ENCODE measurements at places on chromosomes 5 and 9.

GRCh38 chr5:147668385-147668784 lies 114.1 kb downstream of the JAKMIP2 start:
- DNase-seq, result no peak

DNA sequence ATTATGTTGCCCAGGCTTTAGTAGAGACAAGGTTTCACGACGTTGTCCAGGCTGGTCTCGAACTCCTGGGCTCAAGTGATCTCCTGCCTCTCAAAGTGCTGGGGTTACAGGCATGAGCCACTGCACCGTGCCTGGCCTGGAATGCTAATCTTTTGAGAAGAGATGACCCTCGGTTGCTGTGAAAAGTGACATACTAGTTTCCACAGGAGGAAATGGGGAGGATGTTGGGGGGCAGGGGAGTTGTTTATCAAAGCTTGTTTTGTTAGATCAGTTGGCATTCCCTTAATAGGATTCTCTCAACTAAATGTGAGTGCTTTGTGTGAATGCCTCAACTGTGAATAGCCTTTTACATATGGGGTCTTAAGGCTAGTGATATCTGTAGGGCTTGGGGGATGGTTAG lies 16.4 kb upstream of the MATR3 start:
- DNase-seq, result no peak

- DNase-seq, result no peak
Measured at GRCh38 chr9:5630081-5630507, 1.2 kb downstream of the RIC1 start.

- DNase-seq, result peak; percentile 51
Measured at GRCh38 chr5:93620487-93621326, 37.7 kb downstream of the NR2F1 start.

GRCh38 chr5:6713274-6714225 lies at the start of gene TENT4A:
Gene TENT4A (plus strand): TSS chr5:6713432. CDS start chr5:6713984, 552 bp downstream.
- peak; percentile 30 for DNase-seq

DNA sequence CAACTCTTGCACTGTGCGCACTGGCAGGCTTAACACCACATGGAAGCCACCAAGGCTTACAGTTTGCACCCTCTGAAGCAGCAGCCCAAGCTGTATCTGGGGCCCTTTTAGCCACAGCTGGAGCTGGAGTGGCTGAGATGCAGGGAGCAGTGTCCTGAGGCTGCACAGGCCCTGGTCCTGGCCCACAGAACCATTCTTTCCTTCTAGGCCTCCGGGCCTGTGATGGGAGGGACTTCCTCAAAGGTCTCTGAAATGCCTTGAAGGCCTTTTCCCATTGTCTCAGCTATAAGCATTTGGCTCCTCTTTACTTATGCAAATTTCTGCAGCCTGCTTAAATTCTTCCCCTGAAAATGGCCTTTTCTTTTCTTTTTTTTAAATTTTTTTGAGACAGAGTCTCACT lies 104.4 kb upstream of the CPLX2 start:
- no peak for DNase-seq

DNA sequence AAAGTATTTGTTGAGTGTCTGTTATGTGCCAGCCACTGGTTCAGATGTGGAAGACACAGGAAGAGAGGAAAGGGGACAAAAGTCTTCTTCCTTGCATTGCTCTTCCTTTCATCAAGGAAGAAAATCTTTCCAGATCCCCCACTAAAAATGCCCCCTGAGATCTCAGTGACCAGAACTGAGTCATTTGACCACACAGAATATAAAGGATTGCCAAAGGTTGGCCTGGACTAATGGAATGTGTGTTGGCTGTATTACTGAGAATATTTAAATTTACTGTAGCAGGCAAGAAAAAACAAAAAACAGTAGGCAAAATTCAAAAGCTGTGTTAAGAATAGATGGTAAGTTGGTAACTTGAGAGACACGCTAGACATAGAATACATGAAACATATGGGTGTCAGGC lies 10.0 kb upstream of the SEPTIN8 start:
- DNase-seq, result no peak

- no peak for DNase-seq
Measured at GRCh38 chr5:154199671-154200220, 9.2 kb downstream of the GALNT10 start.

DNA sequence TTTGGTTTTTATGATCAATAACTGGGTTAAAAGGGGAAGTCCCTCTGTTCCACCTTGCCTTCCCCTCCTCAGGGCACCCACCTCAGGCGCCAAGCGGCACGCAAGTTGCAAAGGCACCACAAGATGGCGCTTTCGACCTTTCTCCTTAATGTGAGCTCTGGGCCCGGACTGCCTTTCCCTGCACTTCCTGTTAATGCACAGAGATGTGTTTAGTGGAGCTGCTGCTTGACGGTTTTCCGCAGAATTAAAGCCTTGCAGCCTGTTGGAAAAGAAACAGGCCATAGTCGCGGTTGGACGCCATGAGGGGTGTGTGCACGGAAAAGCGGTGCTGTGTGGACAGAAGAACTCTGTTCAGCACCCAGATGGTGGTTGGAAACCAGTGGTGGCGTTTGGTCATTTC lies 17.9 kb downstream of the CXCL14 start:
- DNase-seq, result peak; percentile 68

DNA sequence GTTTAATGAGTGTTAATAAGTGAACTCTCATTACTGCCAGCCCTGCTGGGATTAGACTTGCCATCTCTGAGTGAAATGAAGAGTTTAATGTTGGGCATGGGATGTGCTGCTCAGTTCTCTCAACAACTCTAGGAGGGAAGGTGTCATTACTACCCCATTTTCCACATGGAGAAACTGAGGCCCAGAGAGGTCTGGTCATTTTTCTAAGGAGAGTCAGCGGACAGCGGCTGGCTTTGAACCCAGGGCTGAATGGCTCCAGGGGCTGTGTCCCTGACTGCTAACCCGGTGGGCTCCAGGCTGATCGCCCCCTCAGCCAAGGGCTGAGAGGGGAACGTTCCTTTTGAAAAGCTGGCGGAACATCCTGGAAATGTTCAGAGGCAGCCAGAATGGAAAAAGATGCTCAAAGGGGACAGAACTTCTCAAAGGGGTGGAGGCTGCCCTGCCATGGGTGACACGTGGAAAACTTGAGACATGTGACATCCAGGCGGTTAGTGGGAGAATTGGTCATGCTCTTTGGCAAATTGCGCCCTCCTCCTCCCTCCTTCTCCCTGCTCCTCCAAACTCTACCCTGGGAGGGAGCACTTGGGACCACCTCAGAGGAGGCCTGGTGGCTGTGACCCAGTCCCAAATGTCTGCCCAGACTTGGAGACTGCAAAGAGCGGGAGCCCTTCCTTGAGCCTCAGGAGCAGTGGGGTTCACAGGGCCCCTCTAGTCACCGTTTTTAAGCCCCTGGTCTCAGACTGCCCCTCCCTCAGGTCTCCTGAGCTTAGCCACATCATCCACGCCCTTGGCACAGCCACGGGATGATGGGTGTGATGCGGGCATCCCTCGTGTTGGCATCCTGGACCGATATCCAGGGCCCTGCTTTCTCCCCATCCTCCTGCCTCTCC lies 28.7 kb downstream of the DNM1 start:
- no peak for DNase-seq

DNA sequence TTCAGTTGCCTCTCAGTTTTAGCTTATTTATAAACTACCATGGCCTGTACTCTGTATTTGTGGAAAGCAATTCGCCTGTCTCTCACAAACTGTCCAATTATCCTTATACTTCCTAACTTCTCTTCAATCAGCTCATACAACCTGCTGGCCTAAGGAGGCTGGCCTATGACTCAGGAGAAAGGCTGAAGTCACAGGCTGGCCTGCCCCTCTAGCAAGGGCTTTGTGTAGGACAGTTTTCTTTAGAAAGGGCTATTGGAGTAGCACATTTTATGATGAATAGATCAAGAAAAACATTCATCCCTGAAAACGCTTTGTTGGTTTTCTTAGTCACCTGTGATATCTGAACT lies 988.7 kb upstream of the ARRDC3 start:
- no peak for DNase-seq

- DNase-seq, result no peak
Measured at GRCh38 chr5:64505769-64506566, at the start of gene RGS7BP. Gene RGS7BP (plus strand): TSS chr5:64506015. CDS start chr5:64506625, 610 bp downstream.

GRCh38 chr9:131559421-131560000 lies 14.2 kb downstream of the PRRT1B start:
- DNase-seq, result no peak

DNA sequence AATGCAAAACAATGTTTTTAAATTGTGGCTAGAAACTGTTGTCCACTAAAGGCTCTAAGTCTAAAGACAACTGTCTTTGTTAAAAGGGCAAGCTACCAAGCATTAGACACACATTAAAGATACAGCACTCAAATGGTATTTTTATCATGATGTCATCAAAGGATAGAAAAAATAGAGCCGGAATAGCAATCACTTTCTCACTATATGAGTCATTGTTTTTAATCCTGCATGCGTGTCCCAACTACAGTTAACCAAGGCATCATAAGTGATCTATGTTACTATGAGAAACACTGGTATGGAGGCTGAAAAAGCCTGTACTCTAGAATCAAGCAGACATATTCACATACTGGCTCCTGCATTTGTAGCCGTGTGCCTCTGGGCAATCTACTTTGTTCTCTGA lies 1.9 kb upstream of the PJA2 start:
- DNase-seq, result no peak

- no peak for DNase-seq
Measured at GRCh38 chr5:75260708-75261107, 24.0 kb upstream of the ANKRD31 start.

DNA sequence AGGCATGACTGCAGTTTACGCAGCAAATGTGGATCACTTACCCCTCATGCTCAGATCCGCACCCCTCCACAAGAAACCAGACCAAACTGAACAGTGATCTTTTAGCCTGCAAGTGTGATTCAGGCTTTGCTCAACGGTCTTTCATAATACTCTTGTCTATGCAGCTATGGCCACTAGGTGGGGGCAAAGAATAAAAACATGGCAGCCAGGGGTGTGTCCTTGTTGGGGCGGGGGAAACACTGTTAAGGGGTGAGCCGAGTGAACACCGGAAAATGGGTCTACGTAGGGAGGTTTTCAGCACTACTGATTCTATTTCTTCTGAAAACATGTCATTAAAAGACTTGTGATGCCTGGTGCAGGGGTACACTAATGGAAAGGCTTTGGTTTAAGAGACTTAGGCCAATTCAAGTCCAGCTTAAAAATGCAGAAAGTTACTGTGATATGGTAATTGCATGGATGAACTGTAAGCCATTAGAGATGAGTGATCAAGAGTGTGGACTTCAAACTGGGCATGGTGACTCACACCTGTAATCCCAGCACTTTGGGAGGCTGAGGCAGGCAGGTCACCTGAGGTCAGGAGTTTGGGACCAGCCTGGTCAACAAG lies 49.9 kb upstream of the GPR151 start:
- peak; percentile 9 for DNase-seq

DNA sequence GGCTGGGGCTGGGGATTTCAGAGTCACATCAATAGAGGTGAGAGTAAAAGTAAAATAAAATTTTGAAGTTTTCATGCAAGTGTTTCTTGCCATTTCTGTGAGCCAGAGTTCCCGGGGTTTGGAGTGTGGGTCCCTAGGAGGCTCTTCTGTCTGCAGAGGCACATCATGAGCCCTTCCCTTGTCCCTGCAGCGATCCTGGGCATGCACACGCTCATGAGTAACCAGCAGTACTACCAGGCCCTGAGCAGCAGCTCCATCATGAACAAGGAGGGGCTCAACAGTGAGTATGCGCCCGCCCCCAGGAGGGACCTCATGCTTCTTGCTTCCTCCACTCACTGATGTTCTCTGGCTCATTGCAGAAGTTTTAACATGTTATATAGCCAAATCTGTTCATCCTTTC lies 61.1 kb downstream of the TMOD1 start:
- no peak for DNase-seq

DNA sequence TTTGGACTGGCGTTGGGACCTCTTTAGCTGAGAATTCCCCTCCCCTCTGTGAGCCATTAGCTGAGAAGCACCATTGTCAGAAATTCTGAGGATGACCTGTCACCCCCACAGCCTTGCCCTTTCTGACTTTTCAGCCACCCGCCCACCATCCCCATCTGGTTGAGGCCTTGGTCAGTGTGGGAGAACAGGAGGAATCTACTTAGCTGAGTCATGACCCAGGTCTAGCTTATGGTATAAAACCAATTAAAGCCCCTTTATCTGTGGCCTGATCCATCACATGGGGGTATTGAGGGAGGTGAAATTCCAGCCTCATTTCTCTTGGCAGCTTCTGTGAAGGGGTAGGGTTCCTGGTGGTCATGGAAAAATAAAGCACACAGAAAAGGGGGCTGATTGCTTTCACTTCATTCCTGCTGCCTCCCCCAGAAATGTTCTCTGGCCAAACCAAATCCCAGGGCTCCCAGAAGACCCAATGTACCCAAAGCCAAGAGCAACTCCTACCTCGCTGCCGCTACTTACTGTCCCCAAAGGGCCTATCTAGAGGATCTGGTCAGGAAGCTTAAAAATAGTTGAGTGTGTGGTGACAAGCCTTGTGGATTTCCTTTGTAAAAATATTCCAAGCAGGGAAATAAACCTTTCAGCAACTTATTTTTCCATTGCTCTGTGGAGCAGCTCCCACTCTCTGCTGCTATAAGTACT lies 174.8 kb upstream of the TNC start:
- DNase-seq, result no peak

GRCh38 chr5:123800640-123801039 lies 288.7 kb downstream of the CSNK1G3 start:
- no peak for DNase-seq

GRCh38 chr5:27906481-27906880 lies 868.1 kb upstream of the CDH9 start:
- DNase-seq, result no peak

DNA sequence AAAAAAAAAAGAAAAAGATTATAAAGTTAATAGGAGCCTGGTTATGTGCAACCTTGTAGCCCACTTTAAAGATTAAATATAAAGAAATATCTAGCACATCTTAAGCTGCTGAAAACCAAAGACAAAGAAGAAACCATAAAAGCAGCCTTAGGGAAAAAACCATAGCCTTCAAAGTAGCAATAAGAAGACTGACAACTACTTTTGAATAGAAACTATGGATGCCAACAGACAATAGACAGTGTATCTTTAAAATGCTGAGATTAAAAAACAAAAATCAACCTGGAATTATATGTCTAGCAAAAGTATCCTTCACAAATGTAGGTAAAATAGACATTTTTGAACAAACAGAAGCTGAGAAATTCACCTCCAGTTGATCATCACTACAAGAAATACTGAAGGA lies 3.4 kb upstream of the KIF12 start:
- DNase-seq, result no peak

- no peak for DNase-seq
Measured at GRCh38 chr5:76850543-76851145, 830 bp downstream of the S100Z start.

GRCh38 chr9:101618698-101619097 lies 23.9 kb upstream of the PPP3R2 start:
- no peak for DNase-seq

- no peak for DNase-seq
Measured at GRCh38 chr5:31365776-31366175, 166.1 kb downstream of the DROSHA start.

DNA sequence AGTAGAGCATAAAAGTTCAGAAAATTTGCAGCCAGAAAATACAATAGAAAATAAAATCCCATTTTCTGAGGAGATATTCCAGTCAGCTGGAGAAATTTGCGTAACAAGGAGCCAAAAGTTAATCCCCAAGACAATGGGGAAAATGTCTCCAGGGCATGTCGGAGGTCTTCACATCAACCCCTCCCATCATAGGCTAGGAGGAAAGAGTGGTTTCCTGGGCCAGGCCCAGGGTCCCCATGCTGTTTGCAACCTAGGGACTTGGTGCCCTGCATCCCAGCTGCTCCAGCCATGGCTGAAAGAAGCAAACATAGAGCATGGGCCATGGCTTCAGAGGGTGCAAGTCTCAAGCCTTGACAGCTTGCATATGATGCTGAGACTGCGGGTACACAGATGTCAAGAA lies 255.0 kb downstream of the DTWD2 start:
- DNase-seq, result no peak
